RPMI8226 (cell line): ENCODE measurements at places on chromosomes 4 and X.

- DNase-seq: no peak
Observed at GRCh38 chr4:122686691-122687090, 45.8 kb upstream of the BBS12 start.

- DNase-seq: no peak
Observed at GRCh38 chr4:163591614-163592020, 97.1 kb downstream of the TMA16 start.

DNA sequence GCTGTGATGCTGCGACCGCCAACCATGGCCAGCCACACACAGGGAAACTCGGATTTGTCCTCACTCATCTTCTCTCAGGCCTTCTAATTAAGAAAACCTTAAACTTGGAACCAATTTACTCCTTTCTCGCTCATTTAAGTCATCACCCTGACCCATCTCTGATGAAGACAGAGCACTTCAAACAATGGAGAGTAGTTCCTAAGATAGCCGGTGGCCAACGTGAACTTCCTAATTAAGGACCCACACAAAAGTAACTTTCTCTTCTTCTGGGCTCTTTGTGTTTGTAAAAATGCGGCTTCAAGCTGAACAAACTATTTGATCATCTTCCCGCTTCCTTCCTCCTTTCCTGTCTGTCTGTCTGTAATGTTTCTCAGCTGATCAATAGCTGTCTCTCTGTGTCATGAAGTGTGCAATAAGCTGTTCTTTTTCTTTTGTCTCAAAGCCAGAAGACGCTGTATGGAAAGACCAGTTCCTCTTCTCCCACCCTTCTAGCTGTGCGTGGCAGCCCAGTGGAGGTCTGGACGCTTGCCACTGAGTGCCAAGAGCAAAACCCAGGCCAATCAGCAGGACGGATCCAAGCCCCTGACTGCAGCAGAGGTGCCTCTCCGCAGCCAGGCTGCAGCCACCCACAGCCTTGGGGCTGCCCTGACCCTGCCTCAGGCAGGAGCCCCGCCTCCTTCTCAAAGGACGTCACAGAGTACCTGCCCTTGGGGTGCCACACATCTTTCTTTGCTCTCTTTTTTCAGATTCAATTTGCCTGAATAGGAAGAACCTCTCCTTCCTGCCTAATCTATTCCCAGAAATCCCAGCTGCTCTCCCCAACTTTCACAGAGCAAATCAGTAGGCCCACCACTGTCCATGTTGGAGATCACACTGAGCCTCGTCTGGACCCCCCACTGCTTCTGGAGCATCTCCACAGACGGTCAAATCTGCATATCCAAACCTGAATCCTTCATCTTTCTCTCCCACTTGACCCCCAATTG lies 59.3 kb downstream of the MAML3 start:
- peak; percentile 46 for DNase-seq

DNA sequence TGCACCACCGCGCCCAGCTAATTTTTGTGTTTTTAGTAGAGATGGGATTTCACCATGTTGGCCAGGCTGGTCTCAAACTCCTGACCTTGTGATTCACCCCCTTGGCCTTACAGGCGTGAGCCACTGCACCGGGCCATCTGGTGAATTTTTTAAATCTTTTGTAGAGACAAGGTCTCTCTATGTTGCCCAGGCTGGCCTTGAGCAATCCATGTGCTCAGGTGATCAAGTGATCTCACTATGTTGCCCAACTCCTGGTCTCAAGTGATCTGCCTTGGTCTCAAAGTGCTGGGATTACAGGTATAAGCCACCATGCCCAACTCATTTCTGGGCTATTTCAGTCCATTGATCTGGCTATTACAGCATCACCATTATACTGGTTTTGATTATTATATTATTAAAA lies 22.2 kb upstream of the GALNT7 start:
- no peak for DNase-seq

DNA sequence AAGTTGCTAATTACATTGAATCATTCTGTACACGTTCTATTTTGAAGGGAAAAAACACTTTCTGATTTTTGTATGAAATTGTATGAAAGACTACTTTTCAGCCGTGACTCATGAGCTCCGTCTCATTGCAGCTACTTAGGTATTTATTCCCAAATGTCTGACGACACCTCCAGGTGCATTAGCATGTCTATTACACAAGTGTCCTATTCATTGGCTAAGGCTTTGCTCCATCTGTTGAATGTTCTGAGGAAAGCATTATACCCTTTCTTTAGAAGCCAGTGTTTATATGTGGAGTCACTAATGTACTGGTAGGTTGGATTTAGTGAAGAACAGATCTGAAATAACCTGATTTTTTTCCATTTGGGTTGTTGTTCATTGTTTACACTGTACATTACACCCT lies 51.8 kb downstream of the MAP7D3 start:
- DNase-seq: no peak

DNA sequence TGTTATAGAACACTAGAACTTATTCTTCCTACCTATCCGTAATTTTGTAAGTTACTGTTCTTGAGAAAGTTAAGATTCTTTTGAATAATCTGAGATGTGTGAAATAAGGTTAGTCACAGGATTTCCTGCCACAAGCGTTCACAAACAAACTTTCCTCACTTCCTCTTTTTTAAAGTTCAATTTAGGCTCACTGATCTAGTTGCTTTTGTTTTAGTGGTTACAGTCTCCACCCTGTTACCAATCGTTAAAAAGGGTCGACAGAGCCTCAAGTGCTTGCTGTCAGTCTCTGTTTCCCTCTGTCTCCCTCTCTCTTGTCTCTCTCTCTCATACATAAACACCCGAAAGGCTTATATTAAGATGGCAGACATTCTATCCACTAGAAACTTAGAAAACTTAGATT lies 35.9 kb upstream of the STK26 start:
- peak; percentile 46 for DNase-seq

DNA sequence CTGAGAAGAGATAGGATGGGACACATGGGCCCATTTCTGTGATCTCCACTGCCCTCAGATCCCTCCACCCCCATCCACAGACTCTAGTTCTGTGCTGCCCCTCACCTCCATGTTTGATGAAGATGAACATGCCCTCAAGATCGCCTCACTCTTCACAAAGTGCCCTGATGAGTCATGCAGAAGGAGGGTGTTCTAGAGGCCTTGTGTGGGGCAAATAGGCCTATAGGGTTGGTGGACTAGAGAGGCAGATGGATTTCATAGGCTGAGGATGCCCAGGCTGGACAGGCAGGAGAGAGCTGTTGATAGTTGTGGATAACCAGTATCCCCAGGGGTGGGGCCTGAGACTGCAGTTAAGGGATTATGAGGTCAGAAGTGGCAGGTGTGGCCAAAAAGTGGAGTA lies at the start of gene CXorf65:
CXorf65 (minus strand) TSS at position 314 of the 400 bp plus-strand sequence; CDS start at position 130, 184 bp downstream.
- no peak for DNase-seq

DNA sequence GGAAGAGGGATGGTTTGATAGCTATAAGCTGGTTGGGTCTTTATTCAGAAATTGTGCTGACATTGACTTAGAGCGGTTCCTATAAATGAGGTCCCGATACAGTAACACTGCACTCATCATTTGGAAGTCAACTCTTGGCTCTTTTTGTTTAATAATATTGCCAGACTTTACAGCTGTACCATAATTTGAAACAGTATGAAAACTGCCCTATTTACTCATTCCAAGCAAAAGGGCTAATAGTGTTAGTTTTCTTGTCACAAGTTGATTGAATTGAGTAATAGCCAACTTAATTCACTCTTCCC lies 128.4 kb upstream of the LIMCH1 start:
- DNase-seq: no peak

DNA sequence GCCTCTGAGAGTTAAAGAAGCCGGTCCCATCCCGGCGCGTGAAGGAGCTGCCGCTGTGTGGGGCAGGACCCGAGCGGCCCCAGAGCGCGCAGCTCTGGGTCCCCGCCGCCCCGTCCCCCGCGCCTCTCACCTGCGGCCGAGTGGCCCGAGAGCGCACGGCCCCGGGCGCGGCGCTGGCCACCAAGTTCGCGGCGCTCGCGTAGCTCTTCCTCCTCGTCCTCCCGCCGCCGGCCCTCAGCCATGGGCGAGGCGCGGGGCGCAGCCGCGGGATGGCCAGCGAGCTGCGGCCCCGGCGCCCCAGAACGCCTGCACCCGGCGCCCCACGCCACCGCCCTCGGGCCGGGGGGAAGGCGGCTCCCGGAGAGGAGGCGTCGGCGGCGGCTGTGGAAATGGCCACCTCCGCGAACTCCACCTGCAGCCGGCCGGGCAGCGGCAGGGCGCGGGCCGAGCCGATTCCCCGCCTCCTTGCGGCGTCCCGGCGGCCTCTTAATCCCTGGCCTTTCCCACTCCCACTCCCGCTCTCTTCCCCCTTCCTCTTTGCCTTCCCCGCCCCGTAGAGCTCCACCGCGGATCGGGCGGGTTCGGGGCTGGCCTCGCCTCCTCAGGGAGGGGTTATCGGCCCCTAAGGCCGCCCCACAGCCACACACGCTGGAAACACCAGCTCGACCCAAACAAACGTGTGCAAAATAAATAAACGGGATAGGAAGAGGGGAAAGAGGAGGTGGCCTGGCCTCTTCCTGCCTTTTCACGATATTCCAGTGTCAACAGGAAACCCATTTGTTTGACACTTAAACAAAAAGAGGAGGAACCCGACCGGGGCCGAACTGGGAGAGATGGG lies at the start of gene SH3D19:
SH3D19 (minus strand) TSS at position 495 of the 838 bp plus-strand sequence; CDS start at position 242, 253 bp downstream.
- DNase-seq: no peak

- no peak for DNase-seq
Observed at GRCh38 chr4:2253160-2254084, 8.5 kb downstream of the MXD4 start.

GRCh38 chr4:123652476-123652875 lies 255.9 kb downstream of the SPRY1 start:
- DNase-seq: no peak

- no peak for DNase-seq
Observed at GRCh38 chr4:83318666-83319065, 16.0 kb downstream of the HPSE start.

DNA sequence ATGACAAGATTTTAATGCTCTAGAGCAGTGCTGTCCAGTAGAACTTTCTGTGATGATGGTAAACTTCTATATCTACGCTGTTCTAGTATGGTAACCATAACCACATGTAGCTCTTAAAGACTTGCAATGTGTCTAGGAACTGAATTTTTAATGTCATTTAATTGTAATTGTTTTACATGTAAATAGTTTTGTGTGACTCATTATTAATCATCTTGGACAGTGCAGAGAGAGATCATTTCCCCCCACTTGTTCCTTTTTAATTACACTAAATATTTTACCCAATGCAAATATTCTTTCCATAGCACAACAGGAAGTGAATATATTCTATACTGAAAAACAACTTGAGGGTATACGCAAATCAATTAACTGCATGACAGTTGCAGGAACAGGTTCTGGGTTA lies 5.8 kb downstream of the ATG4A start:
- no peak for DNase-seq

DNA sequence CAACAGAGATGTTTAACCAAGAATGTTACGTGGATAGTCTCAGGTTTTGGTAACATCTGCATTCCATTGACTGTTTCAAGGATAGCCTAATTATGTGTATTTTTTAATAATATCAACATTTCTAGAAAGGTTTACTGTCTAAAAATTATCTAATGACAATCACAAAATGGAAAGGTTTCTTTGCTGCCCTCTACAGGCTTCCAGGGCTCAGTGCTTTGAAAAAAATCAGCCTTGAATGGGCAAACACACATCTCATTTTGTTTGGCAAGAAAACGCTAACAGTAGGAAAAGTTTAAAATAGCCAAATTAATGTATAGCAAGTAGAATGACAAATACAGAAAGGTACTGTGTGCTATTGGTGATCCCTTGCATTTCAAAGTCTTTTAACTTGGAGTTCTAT lies 223.4 kb upstream of the PRPS2 start:
- DNase-seq: peak; percentile 25

GRCh38 chrX:136021160-136021559 lies 35.9 kb downstream of the SLC9A6 start:
- DNase-seq: no peak

- DNase-seq: no peak
Observed at GRCh38 chrX:40050532-40050931, 47.2 kb downstream of the BCOR start.

- no peak for DNase-seq
Observed at GRCh38 chr4:106142616-106143127, 173.3 kb downstream of the TBCK start.

GRCh38 chr4:129994715-129995114 lies 898.8 kb downstream of the C4orf33 start:
- DNase-seq: no peak

DNA sequence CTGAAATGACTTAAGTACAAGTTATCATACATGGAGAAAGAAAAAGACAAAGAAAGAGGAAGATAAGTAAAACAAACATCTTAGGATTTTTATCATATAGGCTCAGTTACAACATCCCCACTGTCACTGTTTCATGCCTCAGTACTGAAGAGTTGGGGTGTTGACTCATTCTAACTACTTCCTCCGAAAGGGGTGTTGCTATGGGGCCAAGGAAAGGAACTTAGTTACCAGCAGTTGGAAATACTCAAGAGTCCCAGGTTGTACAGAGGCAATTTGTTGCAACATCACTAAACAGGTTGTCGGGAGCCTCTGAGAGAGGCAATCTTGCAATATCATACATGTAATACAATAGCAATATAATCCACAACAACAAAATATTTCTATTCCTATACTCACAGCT lies 1264.7 kb downstream of the PCDH7 start:
- DNase-seq: no peak

GRCh38 chr4:186570193-186570996 lies 15.0 kb upstream of the MTNR1A start:
- no peak for DNase-seq

DNA sequence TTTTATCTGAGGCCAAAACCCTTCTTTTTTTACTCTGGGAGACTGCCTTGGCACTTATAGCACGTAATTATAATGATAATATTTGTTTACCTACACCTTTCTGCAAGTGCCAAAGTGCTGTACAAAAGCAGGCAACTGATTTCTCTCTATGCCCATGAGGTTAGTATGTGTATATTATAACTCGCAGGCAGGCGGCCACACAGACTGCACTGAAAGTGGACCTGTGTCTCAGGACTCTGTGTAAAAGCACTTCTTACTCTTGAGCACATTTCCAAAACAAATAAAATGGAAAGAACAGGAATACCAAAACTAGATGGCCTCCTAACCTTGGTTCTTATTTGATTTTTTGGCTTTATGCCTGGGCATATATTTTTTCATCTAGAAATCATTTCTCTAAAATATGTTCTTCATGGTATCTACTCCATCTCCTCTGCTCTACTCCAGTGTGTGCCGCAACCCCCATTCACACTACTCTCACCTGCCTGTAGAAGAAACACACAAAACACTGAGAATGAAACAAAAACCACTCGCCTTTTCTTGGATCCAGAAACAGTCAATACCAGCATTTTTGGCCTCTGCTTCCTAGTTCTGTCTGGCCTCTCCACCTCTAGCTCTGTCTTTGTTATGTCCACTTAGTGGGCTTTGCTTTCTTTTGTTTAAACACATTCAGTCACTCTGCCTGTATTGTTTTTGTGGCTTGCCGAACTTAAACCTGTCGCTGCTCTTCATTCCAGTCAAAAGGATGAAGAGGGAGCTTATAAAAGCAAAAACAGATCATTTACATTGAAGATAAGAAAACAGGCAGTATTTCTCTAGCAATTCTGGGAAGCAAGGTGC lies 934.5 kb upstream of the TENM3 start:
- no peak for DNase-seq

DNA sequence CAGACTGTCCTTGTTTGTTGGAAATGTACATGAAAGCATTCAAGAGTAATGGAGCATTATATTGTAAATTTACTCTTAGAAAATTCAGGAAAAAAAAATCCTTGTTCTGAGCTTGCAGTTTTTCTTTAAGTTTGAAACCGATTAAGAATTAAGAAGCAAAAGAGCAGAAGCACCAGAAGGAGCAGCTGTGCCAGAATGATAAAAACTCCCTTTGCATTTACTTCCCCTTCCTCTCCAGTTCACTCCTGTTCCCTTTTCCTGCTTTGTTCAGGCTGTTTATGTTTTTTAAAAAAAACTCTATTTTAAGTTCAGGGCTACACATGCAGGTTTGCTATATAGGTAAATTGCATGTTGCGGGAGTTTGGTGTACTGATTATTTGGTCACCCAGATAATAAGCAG lies 90.3 kb downstream of the ATOH1 start:
- no peak for DNase-seq
